ENCODE measurements at places on chromosomes 7 and 10. TPM values are rescaled to one million over a fixed set of nuclear protein-coding genes. Genes with fewer than 3 reads are reported as not detected.

GRCh38 chr10:100120550-100120949 is 38.9 kb upstream of the CPN1 start:
- no peak for DNase-seq

DNA sequence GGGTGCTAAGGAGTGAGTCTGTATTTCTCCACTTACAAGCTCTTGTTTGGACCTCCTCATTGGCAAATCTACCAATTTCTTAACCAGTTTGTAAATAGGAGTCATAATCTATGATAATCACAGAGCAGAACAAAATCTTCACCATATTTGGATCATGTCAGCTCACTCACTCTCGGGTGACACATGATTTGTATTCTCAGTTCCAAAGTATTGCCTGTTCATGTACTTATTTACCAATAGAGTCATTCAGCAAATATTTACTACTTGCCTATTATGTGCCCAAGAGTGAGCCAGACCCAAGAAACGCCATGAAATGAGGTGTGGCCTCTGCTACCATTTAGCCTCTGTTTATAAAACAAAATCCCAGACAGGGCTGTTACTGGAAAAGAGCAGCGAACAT is 114.8 kb downstream of the TSPAN12 start:
- no peak for DNase-seq

DNA sequence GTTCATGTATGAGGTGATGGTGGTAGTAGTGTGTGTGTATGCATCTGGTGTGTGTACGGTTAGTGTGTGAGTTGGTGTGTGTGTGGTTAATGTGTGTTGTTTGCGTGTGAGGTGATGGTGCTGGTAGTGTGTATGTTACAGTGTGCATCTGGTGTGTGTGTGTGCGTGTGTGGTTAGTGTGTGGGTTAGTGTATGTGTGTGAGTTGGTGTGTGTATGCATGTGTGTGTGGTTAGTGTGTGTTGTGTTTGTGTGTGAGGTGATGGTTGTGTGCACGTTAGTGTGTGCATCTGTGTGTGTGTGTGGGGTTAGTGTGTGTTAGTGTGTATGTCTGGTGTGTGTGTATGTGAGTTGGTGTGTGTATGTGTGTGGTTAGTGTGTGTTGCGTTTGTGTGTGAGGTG is 153.0 kb downstream of the ACTR3B start:
- DNase-seq = no peak

GRCh38 chr7:80135309-80136104 is 876 bp downstream of the GNAI1 start:
- DNase-seq = no peak

DNA sequence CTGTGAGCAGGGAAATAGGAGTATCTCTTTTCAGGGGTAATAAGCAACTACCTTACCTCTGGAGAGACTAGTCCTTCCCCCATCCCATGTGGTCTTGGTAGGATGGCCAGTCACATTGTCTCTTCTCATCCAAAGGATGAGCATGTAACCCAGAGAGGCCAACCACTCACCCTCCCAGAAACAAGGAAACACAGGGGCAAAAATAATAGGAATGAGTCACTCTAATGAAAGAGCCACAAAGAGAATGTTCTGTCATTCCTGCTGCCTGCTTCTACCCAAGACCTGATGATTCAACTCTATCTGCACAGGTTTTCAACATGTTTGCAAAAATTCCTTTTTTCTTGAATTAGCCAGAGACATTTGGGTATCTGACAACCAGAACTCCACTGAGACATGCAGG is 99.3 kb upstream of the NFE2L3 start:
- no peak for DNase-seq

DNA sequence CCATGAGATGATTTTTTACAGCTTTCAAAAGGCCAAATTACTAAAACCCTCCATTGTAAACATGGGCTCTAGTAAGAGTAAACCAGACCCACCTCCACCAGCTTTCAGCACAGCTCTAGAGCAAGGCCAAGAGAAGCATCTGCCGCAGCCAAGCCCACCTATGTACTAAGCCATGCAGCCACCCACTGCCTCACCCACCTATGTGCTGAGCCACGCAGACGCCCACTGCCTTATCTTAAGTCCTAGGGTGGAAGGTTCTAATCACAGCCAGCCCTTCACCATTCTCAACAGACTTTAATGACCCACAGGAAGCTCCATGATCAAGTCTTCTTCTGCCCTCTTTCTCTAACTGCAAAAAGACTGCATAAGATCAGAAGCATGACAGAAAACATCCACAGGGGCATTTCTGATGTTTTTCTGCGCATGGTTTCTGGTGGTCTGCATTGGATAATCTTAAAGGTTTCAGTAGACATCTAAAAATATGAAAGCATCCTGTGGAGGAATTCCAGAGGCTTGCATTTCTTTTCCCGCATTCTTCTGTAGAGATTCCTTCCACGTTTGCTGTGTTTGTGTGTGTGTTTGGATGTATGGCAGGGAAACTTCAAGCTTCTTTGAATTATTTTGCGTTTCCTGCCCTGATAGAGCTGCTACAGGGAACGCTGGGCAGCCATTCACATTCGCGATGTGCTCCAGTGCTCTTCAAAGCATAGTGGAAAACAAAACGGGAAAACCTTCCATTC is 286.1 kb upstream of the KLF6 start:
- DNase-seq = no peak

DNA sequence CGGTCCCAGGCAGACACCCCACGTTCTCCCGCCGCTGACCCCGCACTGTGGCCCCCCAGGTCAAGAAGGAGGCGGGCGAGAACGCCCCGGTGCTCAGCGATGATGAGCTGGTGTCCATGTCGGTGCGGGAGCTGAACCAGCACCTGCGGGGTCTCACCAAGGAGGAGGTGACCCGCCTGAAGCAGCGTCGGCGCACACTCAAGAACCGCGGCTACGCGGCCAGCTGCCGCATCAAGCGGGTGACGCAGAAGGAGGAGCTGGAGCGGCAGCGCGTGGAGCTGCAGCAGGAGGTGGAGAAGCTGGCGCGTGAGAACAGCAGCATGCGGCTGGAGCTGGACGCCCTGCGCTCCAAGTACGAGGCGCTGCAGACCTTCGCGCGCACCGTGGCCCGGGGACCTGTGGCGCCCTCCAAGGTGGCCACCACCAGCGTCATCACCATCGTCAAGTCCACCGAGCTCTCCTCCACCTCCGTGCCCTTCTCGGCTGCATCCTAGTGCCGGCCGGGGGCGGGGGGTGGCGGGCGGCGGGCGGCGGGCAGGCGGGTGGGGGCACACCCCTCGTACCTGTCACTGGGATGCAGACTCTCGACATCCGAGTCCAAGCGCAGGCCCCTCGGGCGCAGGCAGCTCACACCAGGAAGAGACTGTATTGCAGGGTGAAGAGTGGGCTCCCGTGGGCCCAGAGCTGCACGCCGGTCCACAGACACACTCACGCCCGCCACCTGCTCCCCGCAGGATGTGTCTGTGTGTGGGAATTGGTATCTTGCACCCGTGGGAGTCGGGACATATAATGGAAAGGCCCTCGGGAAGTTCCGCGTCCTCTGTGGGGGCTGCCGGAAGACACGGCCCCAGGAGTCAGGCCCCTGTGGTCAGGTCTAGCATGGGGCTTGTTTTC is 9.6 kb downstream of the MAFK start:
- DNase-seq = no peak

- DNase-seq = no peak
Observed at GRCh38 chr7:107712025-107712424, 31.9 kb upstream of the CBLL1 start.

GRCh38 chr7:77501192-77501515 is 35.9 kb upstream of the PTPN12 start:
- DNase-seq = no peak

DNA sequence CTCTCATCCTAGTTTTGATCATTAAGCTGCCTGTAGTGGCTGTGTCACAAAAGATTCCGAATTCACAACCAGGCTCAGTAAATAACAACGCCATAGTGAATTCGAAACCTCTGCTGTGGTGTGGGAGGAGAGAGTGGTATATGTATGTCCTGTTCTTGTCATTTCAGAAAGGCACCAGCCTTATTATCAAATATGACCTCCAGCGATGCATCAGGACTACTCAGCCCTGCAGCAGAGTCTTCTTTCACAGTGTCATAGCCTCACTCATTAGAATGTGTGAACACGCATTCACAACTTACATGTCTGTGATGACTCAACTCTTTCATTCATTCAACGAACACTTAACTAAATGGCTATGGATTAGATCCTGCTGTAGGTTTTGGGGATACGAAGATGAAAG is 15.3 kb downstream of the AOC1 start:
- DNase-seq = no peak

GRCh38 chr7:65285906-65286864 is 87.5 kb upstream of the ZNF92 start:
- no peak for DNase-seq

GRCh38 chr7:157523371-157523765 is 186.6 kb downstream of the DNAJB6 start:
- no peak for DNase-seq

DNA sequence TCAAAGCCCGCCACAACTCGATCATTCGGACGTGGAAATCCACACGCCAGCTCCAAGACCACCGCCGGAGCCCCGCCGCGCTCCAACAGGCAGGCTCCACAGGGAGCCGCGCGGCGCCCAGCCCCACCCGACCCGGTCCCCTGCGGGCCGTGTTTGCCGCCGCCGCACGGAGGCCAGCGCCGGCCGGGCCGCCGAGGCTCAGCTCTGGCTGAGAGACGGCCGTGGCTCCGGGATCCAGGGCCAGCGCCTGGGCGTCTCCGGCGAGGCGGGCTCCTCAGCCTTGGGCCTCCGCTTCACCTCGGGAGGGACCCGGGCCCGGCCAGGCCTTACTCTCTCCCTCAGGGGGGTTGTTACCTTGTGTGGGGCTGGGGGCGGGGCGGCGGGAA is 333 bp downstream of the SMNDC1 start:
- no peak for DNase-seq

- no peak for DNase-seq
Observed at GRCh38 chr7:27774717-27775328, 34.9 kb downstream of the TAX1BP1 start.

DNA sequence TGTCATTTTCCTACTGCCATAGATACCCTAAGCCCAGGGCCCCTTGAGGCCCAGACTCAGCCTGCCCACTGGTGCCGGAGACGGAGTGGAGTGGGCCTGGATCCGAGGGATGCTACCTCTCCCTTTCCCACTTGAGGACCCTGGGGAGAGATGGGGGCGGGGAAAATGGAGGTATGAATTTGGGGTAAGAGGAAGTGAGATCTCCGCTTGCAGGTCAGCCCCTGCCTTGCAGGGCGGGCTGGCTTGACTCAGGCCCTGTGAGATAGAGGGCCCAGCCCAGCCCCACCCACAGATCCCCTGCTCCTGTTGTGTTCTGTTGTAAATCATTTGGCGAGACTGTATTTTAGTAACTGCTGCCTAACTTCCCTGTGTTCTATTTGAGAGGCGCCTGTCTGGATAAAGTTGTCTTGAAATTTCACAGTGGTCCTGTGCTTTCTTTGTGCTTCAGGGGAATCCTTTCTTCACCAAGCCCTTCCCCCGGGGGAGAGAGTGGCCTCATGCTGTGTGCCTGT is 13.2 kb downstream of the YKT6 start:
- no peak for DNase-seq

BLOC1S2 gene
- 24.3 TPM for total RNA-seq

GDF2 gene
- not detected for total RNA-seq

TFPI2 gene
- total RNA-seq = 8.7 TPM

LIPK gene
- not detected for total RNA-seq

CCL24 gene
- not detected for total RNA-seq

TDRD1 gene
- total RNA-seq = 3.8 TPM

SPAG6 gene
- total RNA-seq = 0.42 TPM

GALNT17 gene
- total RNA-seq = 116 TPM
